ENCODE measurements at places on chromosomes 6 and 20. TPM values are rescaled to one million over a fixed set of nuclear protein-coding genes. Genes with fewer than 3 reads are reported as not detected.

DNA sequence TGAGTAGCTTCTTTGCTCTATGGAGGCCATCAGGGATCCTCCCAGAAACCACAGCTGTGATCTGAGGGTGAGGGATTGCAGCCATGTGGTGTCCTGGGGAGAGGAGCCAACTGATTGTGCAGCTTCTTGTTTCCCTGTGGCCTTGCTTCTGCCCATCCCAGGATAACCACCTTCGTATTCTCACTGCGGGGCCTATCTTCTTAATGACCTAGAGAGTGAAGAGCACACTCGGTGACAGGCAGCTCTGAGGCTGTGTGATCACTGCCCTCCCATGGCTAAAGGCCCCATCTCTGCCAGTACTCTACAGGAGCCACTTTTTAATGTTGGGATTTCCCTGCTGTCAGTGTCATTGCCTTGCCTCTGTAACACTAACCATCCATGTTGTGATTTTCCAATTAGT lies 5.3 kb upstream of the RAET1L start:
- no peak overlapping the region for H3K4me3 ChIP-seq
- H3K36me3 ChIP-seq, result no peaks in the 10 kb centered on the region
- peaks cover 7% of the 10 kb centered on the region for H3K4me1 ChIP-seq

CLDN20 gene
- not detected for total RNA-seq

- peak; percentile 42 for DNase-seq
- no peaks in the 10 kb centered on the region for H3K27me3 ChIP-seq
- H3K36me3 ChIP-seq, result peaks cover 94% of the 10 kb centered on the region
- peak overlapping the region; percentile 95 for H3K4me3 ChIP-seq
- H3K27ac ChIP-seq, result peak overlapping the region; percentile 99
These were observed 5.0 kb downstream of the BCL2L1 start for GRCh38 chr20:31717478-31718201.

GRCh38 chr6:136520517-136520916 lies 29.7 kb downstream of the MAP7 start:
- H3K27ac ChIP-seq, result no peak overlapping the region
- no peaks in the 10 kb centered on the region for H3K36me3 ChIP-seq
- H3K4me3 ChIP-seq, result no peak overlapping the region
- DNase-seq, result no peak
- H3K27me3 ChIP-seq, result no peaks in the 10 kb centered on the region

DNA sequence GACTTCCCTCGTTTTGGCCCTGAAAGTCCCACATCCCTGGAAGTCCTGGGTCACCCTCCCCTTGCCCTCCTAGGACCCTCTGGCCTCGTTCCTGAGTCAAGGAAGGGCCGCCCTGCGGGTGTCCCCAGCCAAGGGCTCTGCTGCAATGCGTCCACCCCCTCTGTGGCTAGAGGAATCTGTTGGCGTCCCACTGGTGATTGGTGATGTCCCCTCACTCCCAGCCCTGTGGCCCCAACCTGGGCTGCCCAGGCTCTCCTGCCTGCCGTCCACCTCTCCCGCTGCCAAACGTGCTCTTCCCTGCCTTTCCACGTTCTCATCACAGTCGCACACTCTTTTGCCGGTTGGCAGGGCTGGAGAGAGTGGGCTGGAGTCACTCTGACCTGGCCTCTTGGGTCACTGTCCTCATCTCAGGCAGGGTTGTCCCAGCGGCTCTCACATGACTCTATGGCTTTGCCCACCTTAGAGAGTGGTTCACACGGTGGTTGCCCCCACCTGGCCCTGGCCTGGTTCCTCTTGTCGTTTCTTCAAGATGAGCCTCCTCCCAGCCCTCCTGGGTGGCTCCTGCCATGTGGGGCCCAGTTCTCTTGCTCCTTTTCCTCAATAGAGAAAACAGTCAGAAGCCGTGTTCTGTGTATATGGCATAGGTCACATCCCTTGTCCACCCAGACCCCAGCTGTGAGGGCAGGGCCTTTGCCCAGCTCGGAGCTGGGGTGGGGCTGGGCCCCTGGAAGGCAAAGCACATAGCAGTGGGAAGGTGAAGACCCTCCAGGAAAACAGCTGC lies 100.9 kb downstream of the TMEM242 start:
- H3K4me1 ChIP-seq, result peaks cover 45% of the 10 kb centered on the region
- no peak for DNase-seq
- no peaks in the 10 kb centered on the region for H3K36me3 ChIP-seq
- H3K4me3 ChIP-seq, result no peak overlapping the region

DDO gene
- not detected for total RNA-seq

MAP7 gene
- 1.1 TPM for total RNA-seq

DNA sequence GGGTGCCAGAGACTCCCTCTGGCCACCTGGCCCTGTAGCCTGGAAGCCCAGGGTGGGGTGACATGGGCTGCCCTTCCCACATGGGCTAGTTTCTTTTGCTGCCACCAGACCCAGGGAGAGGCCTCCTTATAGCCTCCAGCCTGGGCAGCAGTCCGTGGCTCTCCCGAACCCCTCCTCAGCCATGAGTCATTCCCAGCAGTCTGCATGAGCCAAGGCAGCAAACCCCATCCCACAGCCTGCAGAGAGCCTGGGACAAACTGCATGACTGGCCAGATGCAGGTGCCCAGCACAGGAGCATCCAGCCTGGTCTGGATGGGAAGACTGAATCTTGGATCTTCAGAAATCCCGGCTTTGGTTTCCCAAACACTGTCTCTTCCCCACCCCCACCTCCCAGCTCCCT lies 75.7 kb downstream of the MRPL14 start:
- no peaks in the 10 kb centered on the region for H3K27me3 ChIP-seq
- no peak for DNase-seq
- no peaks in the 10 kb centered on the region for H3K4me1 ChIP-seq
- no peaks in the 10 kb centered on the region for H3K36me3 ChIP-seq

GRCh38 chr6:107594736-107595135 lies 104.8 kb downstream of the SOBP start:
- no peaks in the 10 kb centered on the region for H3K36me3 ChIP-seq
- H3K4me3 ChIP-seq, result no peak overlapping the region
- H3K27ac ChIP-seq, result no peak overlapping the region
- no peak for DNase-seq

NECAB3 gene
- total RNA-seq, result 12.7 TPM

- no peak overlapping the region for H3K27ac ChIP-seq
- H3K27me3 ChIP-seq, result no peaks in the 10 kb centered on the region
- H3K4me3 ChIP-seq, result no peak overlapping the region
- no peaks in the 10 kb centered on the region for H3K4me1 ChIP-seq
- DNase-seq, result no peak
These were observed 323.9 kb downstream of the GJA1 start for GRCh38 chr6:121759370-121759769.

DNA sequence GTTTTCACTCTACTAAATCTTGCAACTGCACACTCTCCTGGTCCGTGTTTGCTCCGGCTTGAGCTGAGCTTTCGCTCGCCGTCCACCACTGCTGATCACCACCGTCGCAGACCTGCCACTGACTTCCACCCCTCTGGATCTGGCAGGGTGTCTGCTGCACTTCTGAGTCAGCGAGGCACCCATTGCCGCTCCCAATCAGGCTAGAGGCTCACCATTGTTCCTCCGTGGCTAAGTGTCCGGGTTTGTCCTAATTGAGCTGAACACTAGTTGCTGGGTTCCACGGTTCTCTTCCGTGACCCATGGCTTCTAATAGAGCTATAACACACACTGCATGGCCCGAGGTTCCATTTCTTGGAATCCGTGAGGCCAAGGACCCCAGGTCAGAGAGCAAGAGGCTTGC lies 98.6 kb upstream of the GPR6 start:
- no peaks in the 10 kb centered on the region for H3K27me3 ChIP-seq
- no peak for DNase-seq
- no peaks in the 10 kb centered on the region for H3K4me1 ChIP-seq
- no peaks in the 10 kb centered on the region for H3K36me3 ChIP-seq

KCNQ2 gene
- total RNA-seq, result not detected

DNA sequence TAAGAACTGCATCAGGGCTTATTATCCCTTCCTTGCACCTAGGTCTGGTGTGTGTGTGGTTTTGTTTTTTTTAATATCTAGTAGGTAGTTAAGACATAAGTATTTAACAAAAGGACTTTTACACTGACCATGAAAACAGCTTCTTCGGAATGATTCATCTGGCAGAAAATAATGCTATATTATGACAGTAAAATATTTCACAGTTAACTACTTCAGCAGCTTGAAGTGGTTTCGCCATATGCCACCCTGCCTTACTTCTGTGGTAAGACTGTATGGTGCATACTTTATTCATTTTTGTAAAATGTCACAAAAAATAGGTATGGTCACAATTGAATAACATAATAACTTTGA lies 858 bp upstream of the PTPRK start:
- H3K4me3 ChIP-seq, result peak overlapping the region; percentile 91
- no peak overlapping the region for H3K27ac ChIP-seq
- DNase-seq, result no peak
- H3K4me1 ChIP-seq, result peaks cover 8% of the 10 kb centered on the region

TSBP1 gene
- not detected for total RNA-seq

DNA sequence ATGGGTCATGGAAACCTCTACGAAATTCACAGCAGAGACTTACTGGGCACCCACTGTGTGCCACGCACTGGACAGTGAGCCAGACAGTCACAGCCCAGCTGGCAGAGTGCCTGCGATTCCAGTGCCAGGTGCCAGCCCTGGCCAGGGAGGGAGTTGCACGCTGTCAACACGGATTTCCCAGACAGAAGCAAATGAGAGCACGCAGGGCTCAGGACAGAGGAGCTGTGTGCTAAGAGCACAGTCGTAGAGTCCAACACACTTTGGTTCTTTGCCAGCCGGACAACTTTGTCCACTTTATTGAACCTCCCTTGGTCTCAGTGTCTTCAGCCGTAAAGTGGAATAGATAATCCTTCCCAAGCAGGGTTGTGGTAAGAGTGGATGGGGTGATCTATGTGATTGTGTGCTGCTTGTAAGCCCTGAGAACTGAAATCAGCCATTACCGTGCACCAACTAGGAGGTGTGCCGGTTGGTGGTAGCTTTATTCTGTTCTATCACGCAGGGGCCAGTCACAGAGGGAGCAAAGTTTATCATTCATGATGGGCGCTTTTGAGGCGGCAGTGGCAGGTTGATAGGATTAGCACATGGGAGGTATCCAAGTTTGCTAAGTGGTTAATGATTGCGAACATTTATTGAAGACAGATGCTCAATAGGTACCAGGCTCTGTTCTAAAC lies 40.6 kb downstream of the SIRPA start:
- no peak for DNase-seq
- no peaks in the 10 kb centered on the region for H3K36me3 ChIP-seq
- peaks cover 15% of the 10 kb centered on the region for H3K27me3 ChIP-seq

DNA sequence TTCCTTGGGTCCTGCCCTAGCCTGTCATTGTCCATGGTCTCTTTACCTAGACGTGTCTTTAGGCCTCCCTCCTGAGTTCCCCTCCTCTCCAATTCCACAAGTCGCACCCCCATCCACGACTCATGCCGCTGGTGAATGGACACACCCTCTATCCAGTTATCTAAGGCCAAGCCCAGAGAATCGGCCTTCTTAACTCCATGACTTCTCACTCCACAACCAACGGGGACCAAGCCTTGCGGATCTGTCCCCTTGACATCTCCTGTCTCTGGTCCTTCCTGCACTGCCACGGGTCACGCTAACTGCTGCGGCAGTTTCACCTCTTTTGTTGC lies 7.0 kb upstream of the RREB1 start:
- no peaks in the 10 kb centered on the region for H3K36me3 ChIP-seq
- DNase-seq, result no peak
- no peaks in the 10 kb centered on the region for H3K4me1 ChIP-seq
- H3K27me3 ChIP-seq, result no peaks in the 10 kb centered on the region

DNA sequence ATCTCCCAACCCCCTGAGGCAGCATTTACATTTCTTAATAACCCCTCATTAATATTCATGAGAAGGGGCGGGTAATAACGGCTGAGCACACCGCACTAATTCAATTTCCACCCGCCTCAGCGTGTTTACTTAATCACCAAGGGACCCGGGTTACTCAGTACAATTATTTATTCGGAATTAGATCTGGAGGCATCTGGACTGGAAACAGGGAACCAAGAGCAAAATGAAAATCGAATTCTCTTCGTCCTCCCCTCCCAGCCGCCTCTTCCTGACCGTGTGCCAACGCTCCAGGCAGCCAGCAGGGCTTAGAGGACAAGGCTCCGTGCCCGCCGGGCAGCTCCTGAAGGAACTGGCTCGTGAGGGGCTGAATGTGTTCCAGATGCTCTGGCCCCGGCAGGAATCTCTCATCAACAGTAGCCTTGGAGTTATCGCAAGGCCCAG lies 23.5 kb upstream of the CTNNBL1 start:
- H3K36me3 ChIP-seq, result no peaks in the 10 kb centered on the region
- no peak overlapping the region for H3K4me3 ChIP-seq
- no peak overlapping the region for H3K27ac ChIP-seq
- peaks cover 33% of the 10 kb centered on the region for H3K27me3 ChIP-seq
- H3K4me1 ChIP-seq, result no peaks in the 10 kb centered on the region
- no peak for DNase-seq

- H3K27ac ChIP-seq, result no peak overlapping the region
- no peaks in the 10 kb centered on the region for H3K36me3 ChIP-seq
- H3K27me3 ChIP-seq, result peaks cover 31% of the 10 kb centered on the region
- no peak overlapping the region for H3K4me3 ChIP-seq
These were observed 109.5 kb upstream of the RAB32 start for GRCh38 chr6:146433881-146434731.

SLC17A9 gene
- 17.4 TPM for total RNA-seq

TBC1D32 gene
- total RNA-seq, result 8.2 TPM

GRCh38 chr6:35453236-35453635 lies 1.1 kb downstream of the FANCE start:
- peaks cover 15% of the 10 kb centered on the region for H3K36me3 ChIP-seq
- H3K27me3 ChIP-seq, result no peaks in the 10 kb centered on the region
- no peak overlapping the region for H3K27ac ChIP-seq

GRCh38 chr6:15255481-15255880 lies 9.6 kb downstream of the JARID2 start:
- H3K36me3 ChIP-seq, result peaks cover 30% of the 10 kb centered on the region
- DNase-seq, result peak; percentile 53
- H3K4me3 ChIP-seq, result peak overlapping the region; percentile 0
- no peaks in the 10 kb centered on the region for H3K27me3 ChIP-seq

DNA sequence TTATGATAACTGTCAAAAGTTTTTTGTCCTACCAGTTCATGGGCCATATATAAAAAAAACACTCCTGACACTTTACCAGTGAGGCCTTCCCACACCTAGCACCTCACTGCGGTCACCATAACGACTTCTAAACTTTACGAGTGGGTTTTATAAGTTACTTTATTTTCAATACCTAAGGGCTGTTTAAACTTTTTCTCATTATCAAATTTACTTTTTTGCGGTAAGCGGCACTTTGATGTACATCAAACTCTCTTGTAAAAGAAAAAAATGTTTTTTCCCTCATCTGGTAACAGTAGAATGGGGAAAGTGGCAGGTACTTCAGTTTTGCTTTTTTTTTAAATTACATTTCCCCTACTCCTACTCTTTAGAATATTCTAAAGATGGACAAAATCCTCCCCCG lies 36.2 kb downstream of the FYN start:
- peak overlapping the region; percentile 59 for H3K4me3 ChIP-seq
- H3K27ac ChIP-seq, result peak overlapping the region; percentile 91
- H3K27me3 ChIP-seq, result no peaks in the 10 kb centered on the region

LZTS3 gene
- total RNA-seq, result 1.4 TPM

Data from activated naive CD4-positive, alpha-beta T cell treated with anti-CD3 and anti-CD28 coated beads for 36 hours (primary cell).